ENCODE measurements at places on chromosomes 1 and 21.

- no peak for DNase-seq
Observed at GRCh38 chr1:192109576-192109975, 48.7 kb upstream of the RGS18 start.

DNA sequence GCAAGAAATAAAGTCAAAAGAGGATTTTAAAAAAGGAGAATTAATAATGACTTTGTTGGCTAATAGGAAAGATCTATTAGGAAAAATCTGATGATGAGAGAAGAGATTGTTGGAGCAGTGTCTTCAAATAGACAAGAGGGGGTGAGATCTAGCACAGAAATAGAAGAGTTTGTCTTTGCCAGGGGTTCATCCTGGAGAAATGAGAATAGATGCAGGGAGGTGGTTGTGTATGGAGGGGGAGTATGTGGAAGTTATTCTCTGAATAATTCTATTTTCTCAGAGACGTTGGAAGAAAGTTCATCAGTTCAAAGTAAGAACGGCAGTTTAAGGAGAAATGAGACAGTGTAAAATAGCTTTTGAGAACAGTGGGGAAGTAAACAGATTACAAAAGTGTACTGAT lies 161.3 kb downstream of the TM2D1 start:
- no peak for DNase-seq

GRCh38 chr1:119079881-119080280 lies 60.6 kb downstream of the WARS2 start:
- no peak for DNase-seq

GRCh38 chr1:41363591-41364320 lies 2.5 kb downstream of the FOXO6 start:
- no peak for DNase-seq

DNA sequence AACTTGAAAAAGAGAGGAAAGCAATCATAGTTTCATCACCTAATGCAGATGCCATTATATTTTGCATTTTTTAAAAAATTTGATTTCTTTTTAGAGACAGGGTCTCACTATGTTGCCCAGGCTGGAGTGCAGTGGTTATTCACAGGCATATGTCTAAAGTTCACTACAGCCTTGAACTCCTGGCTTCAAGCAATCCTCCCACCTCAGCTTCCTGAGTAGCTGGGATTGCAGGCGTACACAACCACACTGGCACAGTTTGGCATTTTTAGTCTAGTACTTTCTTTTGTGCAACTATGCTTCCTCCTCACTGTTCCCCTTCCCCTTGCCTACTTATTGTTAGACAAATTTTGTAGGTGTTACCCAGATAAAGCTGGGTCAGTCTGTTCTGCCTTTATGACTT lies 18.0 kb downstream of the RHOU start:
- no peak for DNase-seq

All from NCI-H1694 (cell line).